ENCODE measurements at places on chromosomes 6 and 20. TPM values are rescaled to one million over a fixed set of nuclear protein-coding genes. Genes with fewer than 3 reads are reported as not detected.

The MAN1A1 gene
- total RNA-seq = 65.1 TPM

DNA sequence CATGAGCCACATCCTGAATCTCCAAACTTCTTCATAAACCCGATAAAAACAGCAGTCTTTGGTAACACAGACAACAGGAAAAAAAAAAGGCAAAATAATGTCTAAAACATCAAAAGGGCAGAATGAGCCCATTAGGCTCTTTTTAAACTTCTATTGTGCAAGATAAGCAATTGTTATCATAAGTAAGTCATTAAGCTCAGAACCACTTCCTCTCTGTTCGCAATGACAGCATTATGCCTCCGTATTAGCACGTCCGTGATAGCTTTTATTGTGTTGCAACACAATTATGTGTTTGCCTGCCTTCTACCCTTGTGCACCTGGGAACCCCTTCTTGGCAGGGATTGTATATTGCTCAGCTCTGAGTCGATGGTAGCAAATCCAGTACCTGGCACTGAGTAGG lies 147.1 kb downstream of the LRFN2 start:
- DNase-seq = no peak

DNA sequence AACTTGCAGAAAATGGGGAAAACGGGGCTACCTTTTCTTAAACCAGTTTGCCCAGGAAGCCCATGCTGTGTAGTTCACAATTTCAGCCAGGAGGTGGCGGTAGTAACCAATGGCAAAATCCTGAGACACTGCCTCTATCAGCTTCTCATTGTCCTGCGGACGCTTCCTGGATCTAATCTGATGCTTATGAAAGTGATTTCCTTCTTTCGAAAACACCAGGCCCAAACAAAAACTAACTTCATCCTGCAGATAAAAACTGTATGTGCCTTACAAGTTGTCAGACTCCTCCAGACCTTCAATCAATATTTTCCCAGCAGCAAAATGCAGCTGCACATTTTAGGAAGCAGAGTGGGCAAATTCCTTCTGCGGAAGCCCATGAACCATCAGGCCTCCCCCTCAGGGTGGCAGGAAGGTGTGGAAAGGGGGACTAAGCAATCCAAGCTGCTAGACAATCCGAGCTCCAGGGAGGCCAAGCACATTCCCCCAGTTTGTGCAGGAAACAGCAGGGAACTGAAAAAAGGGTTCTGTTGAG lies 88.5 kb downstream of the LY86 start:
- peak; percentile 89 for DNase-seq

The CD24 gene
- 3.3 TPM for total RNA-seq

DNA sequence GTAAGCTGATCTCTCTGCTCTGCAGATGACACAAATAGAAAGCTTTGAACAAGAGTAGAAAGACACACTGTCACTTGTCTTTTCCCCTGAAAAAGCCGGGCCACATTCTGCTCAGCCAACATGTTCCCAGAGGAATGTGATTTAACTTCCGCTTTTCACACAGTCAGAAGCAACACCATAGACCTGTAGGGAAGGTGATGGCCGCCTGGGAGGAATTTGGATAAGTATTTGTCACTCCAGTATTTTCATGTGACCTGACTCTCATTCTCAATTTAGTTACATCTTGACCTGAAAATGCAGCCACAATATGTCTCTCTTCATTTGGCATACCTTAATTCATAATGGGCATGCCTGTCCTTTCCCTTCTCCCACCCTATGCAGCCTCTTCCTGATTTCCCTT lies 2.0 kb upstream of the GRM1 start:
- DNase-seq = no peak

The SCUBE3 gene
- total RNA-seq = 2.9 TPM

DNA sequence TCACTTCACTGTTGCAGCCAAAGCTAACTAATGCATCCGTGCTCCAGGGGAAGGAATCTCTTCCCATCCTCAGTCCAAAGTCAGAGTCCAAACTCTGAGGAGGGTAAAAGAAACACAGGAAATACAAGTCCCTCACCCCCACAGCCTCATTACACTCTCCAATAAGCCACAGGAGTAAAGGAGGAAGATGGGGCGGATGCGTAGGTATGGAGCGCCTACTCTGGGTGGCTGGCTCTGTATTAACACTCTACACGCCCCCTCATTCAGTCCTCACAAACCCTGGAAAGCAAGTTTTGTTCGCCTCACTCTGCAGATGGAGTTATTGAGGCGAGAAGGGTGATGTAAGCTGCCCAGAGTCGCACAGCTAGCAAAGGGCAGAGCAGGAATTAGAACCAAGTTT lies 242.9 kb downstream of the NRN1 start:
- DNase-seq = no peak

GRCh38 chr6:101266063-101266462 lies 127.4 kb upstream of the GRIK2 start:
- no peak for DNase-seq

DNA sequence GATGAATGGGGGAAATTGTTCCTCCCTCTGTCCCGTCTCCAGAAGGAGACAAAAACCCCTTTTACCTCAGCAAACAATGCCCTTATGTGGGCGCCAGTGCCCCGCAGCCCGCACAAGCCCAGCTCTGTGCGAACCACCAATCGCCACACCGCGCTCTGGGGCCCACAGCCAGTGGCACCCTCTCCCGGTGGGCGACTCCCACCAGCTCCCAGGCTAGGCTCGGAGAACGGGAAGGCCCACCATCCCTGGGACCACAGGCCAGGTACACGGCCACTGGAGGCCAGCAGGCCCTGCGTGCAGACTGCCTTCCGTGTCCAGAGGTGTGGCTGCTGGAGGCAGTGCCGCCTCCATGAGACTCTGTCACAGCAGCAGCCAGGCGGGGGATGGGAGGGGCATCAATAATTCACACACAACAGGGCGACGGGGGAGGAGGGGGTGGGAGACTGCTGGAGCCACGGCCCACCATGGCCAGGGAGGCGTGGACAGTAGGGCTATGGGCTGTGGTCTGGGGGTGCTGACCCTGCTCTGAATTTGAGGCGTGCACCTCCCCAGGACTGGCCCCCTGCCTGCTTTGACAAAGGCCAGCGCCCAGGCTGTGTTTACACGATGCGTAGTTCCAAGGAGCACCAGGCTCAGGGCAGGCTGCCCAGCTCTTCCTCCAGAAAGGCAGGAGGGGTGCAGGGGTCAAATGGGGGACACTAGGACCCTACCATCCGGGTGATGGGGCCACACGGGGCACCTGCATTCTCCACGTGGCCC lies 105.7 kb downstream of the ASXL1 start:
- no peak for DNase-seq

DNA sequence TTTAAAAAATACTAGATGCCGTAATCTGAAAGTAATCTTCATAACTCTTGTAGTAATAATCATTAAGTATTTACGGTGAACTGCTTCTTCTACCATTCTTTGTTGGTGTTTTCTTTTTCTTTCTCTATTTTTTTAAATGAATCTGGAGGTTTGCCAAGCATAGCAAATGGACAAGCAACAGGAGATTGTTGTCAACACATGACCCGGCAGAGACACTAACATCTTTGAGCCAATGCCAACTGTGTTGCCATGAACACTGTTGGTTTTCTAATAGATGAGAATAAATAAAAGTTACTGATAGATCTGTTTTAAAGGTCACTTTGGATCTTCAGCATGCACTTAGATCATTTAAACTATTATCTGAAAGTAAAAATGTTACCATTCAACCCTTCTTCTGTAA lies 523.6 kb upstream of the EYS start:
- DNase-seq = no peak

The DLL1 gene
- 15.4 TPM for total RNA-seq

The SLC26A8 gene
- 1.5 TPM for total RNA-seq

- DNase-seq = no peak
Measured at GRCh38 chr6:144019929-144020328, 11.9 kb upstream of the PLAGL1 start.

DNA sequence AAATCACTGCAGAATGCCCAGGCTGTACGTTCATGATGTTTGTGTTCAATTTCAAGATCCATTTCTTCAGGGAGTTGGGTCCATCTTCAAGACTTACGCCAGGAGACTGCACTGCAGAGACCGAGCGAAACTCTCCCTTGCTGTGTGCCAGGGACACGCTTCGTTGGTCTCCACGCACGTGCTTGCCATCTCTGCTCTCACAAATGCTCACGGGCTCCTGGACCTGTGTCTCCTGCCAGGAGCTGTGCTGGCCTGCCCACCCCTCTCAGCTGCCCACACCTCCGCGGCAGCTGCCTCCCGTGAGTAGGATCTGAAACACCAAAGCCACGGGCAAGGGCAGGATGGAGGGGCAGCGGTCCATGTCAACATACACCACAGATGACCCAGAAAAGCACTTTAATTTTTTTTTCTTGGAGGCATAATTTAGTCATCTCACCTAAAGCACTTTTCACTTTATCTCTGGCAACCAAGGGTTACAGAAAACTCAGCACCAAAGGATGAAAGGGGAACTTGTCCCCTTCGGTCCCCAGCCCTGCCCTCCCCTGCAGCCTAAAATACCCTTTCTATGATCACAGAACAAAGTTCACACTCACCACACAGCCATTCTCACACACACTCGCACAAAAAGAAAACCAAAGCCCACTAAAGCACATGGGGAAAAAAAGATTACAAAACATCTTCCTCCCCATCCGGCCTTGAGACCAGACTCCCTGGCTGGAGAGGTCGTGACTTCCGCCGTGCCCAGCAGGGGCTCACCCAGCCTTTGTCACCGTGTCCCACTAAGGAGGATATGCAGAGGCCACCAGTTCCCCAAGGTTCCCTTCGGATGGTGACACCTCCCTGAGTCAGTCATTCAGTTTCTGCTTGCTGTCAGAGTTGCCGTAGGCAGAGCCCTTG lies 137.9 kb downstream of the AGPAT4 start:
- DNase-seq = no peak

GRCh38 chr20:37544386-37544785 lies 16.7 kb upstream of the BLCAP start:
- no peak for DNase-seq

DNA sequence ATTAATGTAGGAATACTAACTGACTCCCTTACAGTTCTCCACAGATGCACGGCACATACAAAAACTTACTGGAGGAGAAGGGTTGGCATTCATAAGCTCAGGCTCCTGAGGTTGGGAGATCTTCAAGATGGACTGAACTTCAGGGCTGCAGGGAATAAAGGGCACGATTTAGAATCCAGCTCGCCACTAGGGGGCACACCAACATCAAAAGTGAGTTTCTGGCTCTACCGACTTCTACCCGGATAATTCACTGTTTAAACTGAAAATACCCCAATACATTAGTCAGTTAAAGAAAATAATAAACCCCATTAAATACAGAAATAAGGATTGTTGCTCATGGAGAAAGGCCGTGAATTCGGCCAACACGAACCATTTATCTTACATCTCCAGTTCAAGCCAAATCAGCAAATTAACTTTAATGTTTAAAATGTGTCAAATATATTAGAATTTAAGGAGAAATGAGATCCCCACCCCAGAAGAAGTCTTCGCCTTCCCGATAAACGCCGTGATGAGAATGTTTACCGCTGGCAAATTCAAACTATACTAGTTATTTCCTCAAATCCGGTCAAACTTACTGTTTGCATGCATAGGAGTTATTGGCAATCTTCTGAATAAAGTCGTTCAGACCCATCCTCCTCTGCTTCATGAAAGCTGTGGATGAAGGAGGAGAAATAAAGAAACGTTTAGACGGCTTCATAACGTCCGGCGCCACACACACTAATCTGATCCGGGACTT lies 121.7 kb upstream of the SLC2A12 start:
- DNase-seq = peak; percentile 94

The SPTLC3 gene
- total RNA-seq = 30.1 TPM

DNA sequence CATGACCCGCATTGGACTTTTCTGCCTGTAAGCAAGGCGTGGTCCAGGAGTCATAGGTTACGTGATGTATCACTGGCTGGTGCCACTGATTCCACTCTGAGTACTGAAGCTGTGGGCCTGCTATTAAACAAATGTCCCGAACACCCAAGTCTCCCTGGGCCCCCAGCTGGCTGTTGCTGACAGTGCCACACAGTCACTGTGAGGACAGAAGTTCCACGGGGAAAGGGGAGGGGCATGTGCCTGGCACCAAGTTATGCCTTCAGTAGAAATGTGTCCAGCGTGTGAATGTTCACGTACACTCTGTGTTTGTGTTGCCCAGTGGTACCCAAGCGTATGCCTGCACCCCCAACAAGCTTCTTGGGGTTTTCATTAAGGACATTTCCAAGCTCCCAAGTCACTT lies 171.4 kb upstream of the QKI start:
- no peak for DNase-seq

DNA sequence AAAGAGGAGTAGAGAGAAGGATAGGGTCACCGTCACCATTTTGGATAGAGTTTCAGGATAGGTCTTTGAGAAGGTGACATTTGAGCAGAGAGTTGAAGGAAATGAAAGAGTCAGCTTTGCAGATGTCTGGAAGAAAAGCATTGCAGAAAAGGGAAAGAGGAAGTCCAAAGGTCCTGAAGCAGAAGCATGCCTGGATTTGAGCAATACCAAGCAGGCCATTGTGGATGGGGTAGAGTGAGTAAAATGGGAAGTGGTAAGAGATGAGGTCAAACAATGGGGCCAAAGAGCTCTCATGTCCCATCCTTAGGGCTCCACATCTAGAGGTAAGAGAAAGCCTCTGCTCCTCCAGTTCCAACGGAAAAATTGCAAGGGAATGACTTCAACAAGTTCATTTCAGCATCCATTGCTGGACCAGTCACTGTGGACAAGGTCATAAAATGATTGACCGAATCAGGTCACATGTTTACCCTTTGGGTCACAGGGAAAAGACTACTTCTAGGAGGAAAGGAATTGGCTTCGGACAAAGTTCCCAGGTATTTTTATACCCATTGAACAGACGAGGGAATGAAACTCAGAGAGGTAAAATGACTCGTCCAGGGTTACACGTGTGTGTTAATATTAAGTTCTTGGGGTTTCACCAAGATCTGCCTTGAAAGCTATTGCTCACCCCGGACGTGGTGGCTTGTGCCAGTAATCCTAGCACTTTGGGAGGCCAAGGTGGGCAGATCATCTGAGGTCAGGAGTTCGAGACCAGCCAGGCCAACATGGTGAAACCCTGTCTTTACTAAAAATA lies 6.6 kb upstream of the SAMHD1 start:
- no peak for DNase-seq

GRCh38 chr6:134637847-134638437 lies 312.0 kb downstream of the ALDH8A1 start:
- no peak for DNase-seq

The LBP gene
- total RNA-seq = 0.40 TPM

The CST3 gene
- 731 TPM for total RNA-seq

The SLC22A7 gene
- total RNA-seq = not detected

- DNase-seq = no peak
Measured at GRCh38 chr6:99668036-99668705, 61.5 kb downstream of the PRDM13 start.

The ERVFRD-1 gene
- total RNA-seq = 0.22 TPM

The SUMO4 gene
- total RNA-seq = 7.1 TPM

DNA sequence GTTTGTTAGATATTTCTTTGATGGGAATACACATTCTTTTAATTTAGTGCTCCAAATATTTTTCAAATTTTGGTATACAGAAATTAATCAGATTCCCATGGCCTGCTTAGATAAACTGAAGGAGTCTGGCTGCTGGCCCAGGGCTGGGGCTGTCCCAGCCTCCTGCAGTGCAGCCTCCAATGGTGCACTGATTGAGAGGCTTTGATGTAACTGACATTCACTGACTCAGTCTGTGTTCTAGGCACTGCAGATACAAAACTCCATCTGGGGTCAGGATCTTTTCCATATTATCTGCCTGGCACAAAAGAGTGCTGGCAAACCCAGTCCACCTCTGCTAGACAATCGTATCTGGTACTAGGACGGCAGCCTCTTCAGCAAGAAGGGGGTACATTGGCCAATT lies 64.8 kb downstream of the GRIK2 start:
- no peak for DNase-seq

- no peak for DNase-seq
Measured at GRCh38 chr20:46324960-46325703, 16.8 kb upstream of the CDH22 start.

The PRL gene
- total RNA-seq = 0.36 TPM

Data from sciatic nerve (tissue), 2 donors.